Caco-2 (cell line): ENCODE measurements at places on chromosomes 5 and 9. TPM values are rescaled to one million over a fixed set of nuclear protein-coding genes. Genes with fewer than 3 reads are reported as not detected.

Gene KLF4
- 4.9 and 7.2 TPM in 2 replicates for total RNA-seq

DNA sequence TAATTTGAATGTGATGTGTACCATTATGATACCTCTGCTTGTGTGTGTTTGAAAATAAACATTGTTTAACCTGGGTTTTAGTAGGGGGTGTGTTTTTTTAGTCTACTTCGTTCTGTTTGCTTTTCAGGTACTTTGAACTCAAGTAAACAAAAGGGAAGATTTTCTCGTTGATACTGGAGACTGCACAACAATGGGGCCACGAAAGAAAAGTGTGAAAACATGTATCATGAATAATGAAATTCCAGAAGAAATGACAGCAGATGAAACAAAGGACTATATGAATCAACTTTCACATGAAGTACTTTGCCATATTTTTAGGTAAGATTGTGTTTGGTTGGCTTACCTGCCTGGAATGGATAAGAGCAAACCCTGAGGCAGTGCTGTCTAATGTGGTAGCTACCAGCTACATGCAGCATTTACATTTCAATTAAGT lies 10.8 kb downstream of the FBXO38 start:
- peak; percentile 41 for DNase-seq

- no peak for DNase-seq
Observed at GRCh38 chr5:157161996-157162395, 4.1 kb downstream of the GARIN3 start.

Gene TICAM2
- 0.91 TPM in 2 replicates for total RNA-seq

Gene DMRT2
- total RNA-seq: 0.61 and 0.70 TPM in 2 replicates

GRCh38 chr9:93099551-93100275 lies 3.7 kb downstream of the CARD19 start:
- DNase-seq: no peak

DNA sequence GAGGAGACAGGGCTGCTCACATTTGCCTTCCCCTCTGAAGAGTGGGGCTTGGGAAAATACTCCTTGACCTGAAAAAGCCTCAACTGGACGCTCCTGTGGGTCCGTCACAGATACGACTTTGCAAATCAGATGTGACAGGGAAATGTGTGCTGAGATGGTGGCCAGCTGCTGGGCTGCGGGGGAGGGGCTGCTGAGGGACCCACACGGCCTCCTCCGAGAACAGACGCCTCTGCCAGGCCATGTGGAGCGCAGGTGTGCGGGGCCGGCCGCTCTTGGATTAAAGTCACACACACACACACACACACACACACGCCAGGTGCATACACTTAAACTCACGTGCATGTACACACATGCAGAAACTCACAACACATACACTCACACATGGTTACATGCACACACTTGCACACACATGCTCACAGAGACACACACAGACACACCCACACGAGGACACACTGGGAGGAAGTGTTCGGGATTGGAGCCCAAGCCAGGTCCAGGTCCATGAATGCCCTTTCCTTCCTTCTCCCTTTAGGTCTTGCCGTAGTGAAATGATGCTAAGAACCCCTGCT lies 167.4 kb downstream of the GAPVD1 start:
- no peak for DNase-seq

Gene C5orf58
- total RNA-seq: not detected in 2 replicates

Gene SNCAIP
- total RNA-seq: 1.0 and 1.2 TPM in 2 replicates

GRCh38 chr9:87672586-87672985 lies 53.3 kb upstream of the CTSL start:
- no peak for DNase-seq

- no peak for DNase-seq
Observed at GRCh38 chr5:138666226-138666742, 86.9 kb upstream of the CTNNA1 start.

DNA sequence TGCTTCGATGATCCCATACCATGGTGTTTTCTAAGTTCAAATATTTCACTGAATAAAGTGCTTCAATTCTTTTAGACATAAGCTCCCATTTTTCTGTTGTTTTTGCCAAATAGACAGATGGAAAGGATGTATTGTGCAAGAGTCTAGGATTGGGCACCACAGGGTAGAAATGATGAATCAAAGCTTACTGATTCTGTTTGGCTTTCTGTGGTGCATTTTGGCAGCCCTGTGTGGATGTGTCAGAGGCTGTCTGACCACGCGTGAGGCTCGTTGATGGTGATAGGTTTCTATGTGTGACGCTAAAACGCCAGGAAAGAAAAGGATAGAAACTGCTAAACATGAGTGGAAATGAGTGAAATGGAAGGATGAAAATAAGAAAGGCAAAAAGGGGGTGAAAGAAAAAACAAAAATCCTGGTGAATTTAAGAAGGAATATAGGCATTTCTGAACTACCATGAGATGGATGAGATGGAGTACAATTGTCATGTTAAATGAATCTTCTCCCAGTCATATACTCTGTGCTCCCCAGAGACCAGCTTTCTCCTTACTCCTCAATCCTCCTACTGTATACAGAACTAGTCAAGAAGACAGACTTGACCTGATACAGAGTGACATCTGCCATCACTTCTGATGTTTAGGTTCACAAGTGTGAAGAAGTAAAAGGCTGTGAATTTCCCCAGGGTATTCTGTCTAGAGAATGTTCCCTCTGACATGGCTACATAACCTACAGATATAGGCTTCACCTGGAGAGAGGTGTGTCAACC lies 54.4 kb downstream of the ANKH start:
- no peak for DNase-seq

Gene FAM221B
- not detected in 2 replicates for total RNA-seq
